Glomerular endothelial cell (primary cell): ENCODE measurements at places on chromosomes 11 and 22. TPM values are rescaled to one million over a fixed set of nuclear protein-coding genes. Genes with fewer than 3 reads are reported as not detected.

DNA sequence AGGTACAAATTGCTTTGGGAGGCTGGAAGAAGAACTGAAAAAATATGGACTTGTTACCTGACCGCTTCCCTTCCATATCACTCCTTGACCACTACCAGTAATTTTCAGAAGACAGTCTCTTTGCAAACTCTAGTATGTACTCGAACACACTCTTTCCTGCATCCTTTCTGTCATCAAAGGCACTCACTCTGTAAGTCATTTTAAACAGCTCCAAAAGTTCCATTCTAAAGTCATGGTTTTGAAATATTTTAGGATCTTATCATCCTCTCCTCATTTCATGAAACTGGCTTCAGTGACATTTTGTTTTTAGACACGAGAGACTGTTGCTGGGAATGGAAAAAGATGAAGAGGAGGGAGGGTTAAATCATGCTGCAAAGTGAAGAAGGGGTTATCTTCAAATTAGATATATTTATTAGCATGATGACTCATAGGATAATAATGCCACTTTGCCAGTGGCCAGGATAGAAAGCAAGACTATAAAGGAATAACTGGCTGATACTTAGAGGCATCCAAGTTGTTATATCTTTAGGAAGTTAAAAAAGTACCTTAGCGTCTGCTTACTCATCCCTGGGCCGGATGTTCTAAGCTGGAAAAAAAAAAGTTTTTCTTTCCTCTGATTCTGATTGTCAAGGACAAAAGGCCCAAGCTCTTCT is 549.3 kb downstream of the METTL15 start:
- DNase-seq: no peak

DNA sequence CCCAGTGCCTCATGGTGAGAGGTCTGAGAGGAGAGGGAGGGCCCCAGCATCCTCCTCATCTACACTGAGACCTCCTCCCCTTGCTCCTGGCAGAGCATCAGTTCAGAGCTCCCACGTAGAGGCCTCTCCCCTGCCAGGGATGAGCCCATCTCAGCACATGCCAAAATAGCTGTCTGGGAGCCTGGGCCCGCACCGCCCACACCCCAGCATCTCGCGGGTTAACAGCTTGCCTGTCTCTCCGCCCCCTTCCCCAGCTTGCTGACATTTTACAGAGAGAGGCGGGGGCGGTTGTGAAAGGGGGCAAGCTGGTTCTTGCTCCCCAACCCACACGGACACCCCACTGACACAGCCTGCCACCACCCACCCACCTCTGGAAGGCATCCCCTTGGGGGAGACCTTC is 6.4 kb downstream of the DGKZ start:
- DNase-seq: no peak

The RAG2 gene
- not detected in 2 replicates for total RNA-seq

DNA sequence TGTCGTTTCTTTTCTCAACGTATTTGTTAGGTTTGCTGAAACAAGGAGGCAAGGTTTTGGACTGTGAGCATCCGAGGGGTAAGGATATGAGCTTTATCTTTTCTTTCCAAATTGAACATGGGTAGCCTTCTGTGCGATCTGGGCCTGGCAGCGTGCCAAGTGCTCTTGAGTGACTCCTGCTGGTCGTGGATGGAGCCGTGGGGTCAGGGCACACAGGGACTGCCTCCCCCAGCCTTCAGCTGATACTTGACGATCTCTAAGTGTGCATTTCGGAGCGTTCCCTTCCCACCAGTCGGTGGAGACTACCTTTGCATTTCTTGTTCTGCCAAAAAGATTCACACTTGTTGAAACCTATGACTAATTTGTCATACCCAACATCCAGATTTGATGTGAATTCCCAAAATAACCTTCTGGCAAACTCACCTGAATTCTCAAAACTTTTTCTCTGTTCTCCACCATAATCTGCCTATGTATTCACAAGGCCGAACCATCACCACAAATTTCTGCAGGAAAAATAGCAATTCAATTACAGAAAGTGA is 40.1 kb upstream of the CLMP start:
- no peak for DNase-seq

DNA sequence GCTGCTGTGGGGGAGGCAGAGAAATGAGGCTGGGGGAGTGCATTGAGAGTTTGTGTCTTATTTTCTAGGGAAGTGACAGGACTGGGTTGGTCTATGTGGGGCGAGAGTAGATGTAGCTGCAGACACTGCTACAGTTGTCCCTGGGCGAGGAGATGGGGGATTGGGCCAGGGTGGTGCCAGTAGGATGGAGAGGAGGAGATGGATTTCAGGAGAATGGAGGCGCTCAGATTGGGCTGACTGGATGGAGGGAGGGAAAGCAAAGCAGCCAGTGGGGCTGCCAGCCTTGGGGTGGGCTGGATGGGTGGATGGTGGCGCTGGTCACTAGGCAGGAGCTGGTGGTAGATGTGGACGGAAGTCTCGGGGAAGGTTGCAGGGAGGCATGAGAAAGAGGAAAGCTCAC is 9.3 kb downstream of the OMP start:
- DNase-seq: no peak

The IRAG1 gene
- 0.29 and 1.4 TPM in 2 replicates for total RNA-seq

DNA sequence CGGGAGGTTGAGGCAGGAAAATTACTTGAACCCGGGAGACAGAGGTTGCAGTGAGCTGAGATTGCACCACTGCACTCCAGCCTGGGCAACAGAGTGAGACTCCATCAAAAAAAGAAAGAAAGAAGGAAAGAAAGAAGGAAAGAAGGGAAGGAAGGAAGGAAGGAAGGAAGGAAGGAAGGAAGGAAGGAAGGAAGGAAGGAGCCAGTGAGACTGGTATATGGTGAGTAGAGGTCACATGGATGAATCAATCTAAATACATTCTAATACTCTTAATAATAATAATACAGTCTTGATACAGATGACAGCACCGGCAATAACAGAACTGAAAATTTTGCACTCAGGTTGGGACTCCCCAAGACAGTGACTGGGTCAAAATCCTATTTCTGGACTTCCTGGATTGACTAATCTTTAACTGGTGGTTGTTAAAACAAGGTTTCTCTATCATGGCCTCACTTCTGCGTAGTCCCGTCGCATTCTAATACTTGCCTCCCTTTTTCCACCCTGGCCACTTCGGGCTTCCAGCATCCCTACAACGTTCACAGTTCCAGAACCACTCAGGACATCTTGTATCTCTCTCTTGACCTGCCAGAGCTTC is 53.5 kb upstream of the EIF3M start:
- DNase-seq: no peak

The USP28 gene
- 11.1 and 25.6 TPM in 2 replicates for total RNA-seq

DNA sequence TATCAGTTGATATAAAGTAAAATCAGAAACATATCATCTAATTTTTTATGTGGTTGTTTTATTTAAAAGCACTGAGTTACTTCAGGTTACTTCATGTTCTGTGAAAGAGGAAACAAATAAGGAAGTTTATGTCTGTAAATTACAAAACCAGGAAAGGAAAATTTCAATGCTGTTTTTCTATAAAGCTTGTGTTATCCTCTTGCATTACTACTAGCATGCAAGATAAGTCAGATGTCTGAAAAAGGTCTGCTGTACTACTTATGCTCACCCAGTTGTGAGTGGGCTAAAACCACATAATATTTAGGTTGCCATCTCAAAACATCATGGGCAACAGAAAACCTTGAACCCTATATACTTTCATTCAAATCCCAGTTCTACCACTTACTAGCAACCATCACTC is 121.5 kb downstream of the ATG16L2 start:
- no peak for DNase-seq

The GGT5 gene
- total RNA-seq: 12.8 and 24.3 TPM in 2 replicates

The LIF gene
- total RNA-seq: 16.6 and 25.2 TPM in 2 replicates

DNA sequence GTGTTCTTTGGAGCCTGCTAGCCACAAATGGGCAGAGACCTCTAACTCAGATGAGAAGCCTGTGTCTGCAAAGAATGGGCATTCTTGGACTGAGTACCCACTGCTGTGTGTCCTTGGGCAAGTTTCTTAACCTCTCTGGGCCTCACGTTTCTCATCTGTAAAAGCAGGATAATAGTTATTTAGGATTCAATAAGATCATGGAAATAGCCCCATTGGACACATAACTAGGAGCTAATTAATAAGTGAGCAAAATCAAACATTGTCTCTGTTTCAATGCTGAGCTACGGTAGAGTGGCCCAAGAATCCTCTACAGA is 61.2 kb upstream of the WNT7B start:
- DNase-seq: no peak

The GPR152 gene
- not detected in 2 replicates for total RNA-seq

GRCh38 chr22:35839841-35840301 is 122.2 kb downstream of the APOL5 start:
- DNase-seq: no peak

DNA sequence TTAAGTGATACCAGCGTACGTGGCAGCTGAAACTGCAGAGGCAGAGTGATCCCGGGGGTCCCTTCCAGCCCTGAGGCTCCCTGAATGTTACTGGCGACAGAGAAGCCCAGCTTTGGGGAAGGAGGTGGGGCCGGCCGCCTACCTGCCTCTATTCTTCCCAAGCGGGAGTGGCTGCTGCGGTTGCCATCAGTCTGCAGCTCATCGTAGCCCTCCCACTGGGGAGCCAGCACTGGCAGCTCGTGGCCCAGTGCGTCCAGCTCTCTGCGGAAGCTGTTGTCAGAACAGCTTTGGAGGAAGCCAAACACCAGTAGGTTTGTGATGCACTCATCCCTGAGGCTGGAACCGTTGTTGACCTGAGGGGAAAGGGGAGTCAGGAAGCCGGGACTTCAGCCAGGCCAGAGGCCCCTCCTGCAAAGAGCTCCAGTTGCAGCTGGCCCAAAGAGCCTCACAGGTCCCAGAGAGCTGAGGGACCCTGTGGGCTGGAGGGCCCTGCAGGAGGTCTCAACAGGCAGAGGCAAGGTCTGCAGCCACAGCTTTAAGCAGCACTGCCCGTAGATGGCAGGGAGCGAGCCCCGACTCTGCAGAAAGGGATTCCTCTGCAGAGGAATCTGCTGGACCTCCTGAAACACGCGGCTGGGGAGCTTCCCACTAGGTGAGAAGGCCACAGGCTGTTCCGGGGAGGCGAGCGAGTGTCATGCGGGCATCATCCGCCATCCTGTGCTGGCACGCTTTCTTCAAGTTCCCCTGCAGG is 30.4 kb downstream of the BID start:
- DNase-seq: no peak

DNA sequence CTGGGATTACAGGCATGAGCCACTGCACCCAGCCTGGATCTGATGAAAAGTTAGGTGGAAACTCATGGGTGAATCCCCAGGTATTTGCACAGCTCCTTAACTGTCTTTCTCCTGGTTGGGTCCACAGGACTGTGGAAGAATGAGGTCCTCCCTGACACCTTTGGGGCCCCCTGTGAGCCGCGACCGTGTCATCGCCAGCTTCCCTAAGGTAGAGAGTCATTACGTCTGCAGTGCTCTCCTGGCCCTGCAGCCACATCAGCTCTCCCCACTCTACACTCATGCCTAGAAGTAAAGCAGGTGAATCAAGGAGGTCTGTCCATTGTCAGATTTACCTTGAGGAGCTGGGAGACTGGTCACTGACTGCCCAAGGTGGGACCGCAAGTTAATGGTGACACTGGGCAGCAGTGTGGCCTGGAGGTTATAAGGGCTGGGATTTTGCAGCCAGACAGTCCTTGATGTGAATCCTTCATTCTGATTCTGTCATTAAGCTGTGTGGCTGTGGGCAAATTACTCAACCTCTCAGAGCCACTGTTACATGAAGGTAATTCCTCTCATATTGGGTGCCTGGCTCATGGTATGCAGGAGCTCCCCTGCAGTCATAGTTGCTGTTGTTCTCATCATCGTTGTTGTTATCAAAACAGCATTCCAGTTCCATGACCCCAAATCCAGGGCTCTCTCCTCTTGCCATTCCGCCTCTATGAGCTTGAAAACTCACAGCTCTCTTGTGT is 1.4 kb downstream of the RAB36 start:
- no peak for DNase-seq

DNA sequence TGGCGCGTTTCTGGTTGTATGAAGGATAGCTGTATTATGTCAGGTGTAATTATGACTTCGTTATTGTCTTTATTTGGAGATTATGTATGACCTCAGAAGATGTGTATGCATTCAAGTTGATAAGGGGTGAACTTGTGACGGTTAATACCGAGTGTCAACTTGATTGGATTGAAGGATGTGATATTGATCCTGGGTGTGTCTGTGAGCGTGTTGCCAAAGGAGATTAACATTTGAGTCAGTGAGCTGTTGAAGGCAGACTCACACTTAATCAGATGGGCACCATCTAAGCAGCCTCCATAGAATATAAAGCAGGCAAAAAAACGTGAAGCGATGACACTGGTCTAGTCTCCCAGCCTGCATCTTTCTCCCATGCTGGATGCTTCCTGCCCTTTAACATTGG is 15.3 kb upstream of the CD82 start:
- no peak for DNase-seq

- no peak for DNase-seq
Measured at GRCh38 chr22:37633089-37633624, 6.3 kb upstream of the SH3BP1 start.
